ENCODE measurements at places on chromosomes 7 and 10.

GRCh38 chr10:78910886-78911285 is 157.9 kb upstream of the ZMIZ1 start:
- DNase-seq, result no peak

GRCh38 chr7:46201961-46202360 is 280.9 kb upstream of the IGFBP3 start:
- DNase-seq, result no peak

DNA sequence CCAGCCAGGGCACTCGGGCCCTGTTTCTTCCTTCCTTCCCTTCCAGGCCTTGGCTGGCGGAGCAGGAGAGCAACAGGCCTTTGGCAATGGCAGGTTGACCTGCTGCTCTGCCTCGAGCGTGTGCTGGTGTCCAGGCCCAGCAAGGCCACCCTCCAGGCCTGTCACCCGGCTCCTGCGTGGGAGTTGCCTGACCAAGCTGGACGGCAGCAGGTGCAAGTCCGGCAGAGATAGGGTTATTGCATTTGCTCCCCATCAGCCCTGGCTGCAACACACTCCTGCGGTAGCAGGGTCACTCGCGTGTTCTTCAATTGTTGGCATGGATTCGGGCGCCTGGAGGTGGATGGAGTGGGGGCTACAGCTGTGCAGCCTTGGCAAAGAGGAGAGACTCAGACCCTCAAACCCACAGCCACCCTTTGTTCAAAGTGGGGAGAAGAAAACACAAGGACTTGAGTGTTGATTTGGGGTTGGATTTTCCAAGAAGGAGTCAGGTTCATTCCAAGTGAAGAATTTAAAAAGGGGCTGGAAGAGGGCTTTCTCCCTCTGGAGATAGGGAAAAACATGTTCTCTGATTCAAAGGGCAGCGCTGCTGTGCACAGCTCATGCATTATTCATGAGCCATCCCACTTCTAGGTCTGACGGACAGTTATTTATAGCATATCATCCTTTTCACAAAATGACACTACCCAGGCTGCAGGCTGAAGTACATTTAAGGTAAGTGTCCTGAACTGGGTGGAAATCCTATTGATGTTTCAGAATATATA is 64.2 kb upstream of the PITRM1 start:
- DNase-seq, result no peak

DNA sequence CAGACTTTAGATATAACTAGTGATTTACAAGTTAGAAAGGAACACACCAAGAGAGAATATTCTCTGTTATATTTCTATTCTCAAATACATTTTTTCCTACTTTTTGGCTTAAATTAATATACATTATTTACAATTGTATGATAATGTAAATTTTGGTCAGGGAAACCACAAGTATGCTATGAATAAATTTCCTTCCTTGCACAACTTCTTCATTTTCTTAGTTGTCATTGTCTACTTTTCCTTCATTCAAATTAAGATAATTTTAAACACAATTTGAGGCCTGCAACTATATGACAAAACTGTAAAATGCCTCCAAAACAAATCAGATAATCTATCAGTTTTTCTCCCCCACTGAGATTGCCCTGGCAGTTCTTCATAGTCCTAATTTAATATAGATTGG is 131.3 kb downstream of the CDK14 start:
- DNase-seq, result no peak

GRCh38 chr10:6642876-6643275 is 62.8 kb upstream of the PRKCQ start:
- DNase-seq, result no peak

DNA sequence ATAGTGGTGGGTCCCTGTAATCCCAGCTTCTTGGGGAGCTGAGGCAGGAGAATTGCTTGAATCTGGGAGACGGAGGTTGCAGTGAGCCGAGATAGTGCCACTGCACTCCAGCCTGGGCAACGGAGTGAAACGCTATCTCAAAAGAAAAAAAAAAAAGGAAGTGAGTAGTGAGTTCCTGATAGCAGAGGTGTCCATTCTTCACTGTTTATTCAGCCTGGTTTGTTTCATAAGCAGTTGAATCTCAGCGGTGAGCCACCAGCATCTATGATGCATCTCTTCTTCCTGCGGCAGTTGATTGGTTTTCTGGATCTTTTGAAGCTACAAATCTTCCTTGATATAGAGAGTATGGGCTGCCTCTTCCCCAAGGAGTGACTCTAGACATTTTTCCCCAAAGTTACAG is 316.1 kb upstream of the MTPN start:
- no peak for DNase-seq

DNA sequence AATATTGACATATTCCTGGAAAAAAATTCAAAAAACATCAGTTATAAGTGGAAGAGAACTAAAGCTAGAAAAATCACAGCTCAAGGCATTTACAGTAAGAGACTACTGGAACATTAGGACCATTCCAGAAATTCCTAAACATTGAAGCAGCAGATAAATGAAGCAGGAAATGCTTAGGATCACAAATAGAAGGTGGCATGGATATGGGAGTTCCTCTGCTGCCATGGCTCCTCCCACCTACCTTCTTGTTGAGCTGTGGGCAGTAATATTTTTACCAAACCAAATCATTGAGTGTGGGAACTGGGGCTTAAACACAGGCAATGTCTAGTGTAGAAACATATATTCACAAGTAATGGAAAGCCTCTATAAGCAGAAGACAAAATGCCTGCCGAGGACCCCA is 292.8 kb downstream of the ANKRD7 start:
- no peak for DNase-seq

DNA sequence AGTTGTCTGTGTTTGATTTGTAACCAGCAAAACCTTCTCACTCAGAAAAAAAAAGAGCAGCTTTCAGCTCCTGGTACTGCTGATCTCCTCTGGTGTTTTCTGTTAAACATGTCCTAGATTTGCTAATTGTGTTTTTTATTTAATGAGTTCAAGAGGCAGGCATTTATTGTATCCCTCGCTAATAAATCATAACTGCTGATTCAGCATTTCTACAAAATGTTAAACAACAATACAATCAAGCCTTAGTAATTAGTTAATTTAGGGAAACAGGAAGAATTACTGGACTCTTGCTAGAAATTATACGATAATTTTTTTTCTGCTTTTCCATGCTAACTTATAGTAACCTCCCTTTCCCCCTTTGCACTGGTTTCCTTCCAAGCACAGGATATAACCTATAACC is 66.8 kb upstream of the NRP1 start:
- no peak for DNase-seq

DNA sequence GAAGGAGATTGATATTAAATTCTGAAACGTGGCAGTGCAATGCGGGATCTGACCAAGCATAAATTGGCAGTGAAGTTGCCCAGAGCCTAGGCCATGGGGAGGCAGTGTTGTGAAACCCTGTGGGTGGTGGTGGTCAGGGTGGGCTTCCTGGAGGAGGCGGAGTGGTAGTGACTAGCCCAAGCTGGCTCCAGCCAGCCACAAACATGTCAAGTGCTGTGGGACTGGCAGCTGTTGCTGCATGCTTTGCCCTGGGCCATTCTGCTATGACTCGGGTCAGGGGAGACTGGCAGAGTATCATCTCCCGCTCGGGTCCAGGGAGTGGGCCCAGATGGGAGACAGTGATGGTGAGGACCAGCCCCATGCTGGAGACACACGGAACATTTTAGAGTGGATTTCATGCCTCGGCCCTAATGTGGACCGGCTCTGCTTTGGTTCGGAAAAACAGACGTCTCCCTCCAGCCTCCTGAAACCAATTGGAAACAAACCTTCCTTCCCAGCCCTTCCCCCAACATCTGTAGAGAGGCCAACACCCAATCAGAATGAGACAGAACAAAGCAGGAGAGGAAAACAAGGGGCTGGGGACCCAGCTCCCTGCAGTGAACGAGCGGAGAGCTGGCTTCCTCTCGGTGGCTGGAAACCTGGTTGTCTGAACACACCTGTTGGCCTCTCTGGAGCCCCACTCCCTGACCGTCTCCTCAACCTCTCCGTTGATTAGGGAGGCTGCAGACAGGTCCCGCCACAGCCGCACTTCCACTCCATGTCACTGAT is 58.2 kb downstream of the TMEM270 start:
- no peak for DNase-seq

- no peak for DNase-seq
Measured at GRCh38 chr10:130748409-130749057, 563.0 kb downstream of the TCERG1L start.

GRCh38 chr10:15166325-15166724 is 2.2 kb downstream of the NMT2 start:
- no peak for DNase-seq

DNA sequence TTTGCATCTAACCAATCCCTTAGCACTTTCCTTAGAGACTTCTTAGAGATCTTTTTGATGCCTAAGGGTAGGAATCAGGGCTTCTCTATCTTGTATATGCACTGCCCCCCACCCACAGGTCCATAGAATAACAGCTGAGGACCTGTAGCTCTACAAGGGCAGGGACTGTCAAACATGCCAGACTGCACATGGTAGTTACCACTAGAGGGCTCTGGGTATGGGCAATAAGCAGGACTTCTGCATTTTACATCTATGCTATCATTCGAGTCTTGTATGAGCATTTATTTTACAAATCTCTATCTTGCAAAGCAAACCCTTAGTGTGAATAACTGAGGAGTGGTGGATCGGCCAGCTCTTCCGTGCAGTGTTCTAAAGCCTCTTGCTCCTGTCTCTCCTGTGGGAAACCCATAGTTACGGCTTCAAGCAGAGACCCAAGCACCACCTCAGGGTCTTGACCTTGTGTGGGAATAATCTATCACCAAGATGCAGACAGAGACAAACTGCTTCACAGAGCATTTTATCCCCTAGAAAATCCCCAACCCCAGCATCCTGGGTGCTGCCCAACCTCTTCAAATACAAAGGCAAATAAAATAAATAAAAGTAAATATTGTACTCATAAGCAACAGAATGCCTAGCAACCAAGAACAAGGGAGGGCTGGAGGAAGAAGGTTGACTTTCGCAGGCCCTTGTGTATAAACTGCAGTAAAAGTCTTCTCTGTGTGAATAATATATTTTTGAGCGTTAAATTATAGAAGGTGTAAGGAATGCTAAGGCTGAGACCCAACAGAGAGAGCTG is 219.3 kb downstream of the WDR11 start:
- DNase-seq, result no peak

DNA sequence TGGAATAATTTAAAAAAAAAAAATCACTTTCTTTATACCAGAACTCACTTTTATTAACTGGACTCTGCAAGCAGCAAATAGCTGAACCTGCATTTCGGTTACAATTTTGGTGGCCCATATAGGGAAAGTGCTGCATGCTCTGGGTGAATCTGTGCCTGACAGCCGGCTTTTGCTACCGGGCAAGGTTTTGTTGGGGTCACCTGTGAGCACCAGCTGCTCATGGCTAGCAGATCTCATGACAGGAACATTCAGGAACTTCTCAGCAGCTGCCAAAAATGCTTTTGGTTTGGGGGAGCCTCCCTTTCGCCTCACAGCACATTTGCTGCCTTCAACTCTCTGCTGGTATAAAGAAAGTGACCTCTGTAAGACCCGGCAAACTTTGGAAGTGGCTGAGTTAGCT is 13.2 kb upstream of the CREB3L2 start:
- no peak for DNase-seq

DNA sequence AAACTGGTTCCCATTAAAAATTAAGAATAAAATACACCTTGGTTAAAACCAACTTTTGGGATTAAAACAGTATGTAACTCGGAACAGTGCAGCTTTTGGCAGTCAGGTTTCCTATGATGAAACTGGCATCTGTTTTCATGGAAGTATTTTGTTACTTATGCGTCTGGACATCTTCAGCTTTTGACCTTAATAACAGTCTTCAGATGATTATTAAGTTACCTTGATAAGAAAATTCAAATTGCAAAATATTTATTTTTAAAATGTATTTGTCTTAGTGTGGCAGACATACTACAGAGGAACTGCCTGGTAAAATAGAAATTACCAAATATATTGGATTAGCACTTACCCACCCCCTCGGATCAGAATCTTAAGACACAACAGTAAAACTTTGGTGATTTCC is 100.0 kb downstream of the ITGB8 start:
- no peak for DNase-seq

DNA sequence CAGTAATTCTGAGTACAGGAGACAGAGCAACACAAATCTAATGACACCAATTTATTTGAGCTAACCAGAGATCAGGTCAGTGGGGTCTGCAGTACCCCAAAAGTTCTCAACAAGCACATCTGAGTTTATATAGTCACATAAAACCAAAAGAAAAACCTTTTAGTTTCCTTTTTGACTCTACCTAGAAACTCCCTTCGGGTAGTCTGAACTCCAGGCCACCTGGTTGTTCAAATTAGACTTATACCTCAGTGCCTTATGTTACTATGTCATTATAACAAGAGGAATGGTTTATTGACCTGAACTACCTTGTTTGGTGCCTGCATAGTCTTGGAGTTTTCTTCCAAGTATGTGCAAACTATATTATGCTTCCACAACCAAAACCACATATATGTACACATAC is 14.6 kb downstream of the ZCWPW1 start:
- no peak for DNase-seq

GRCh38 chr10:62380016-62380415 is 5.8 kb downstream of the ZNF365 start:
- DNase-seq, result no peak

GRCh38 chr10:95476469-95477174 is 84.5 kb downstream of the SORBS1 start:
- DNase-seq, result no peak

DNA sequence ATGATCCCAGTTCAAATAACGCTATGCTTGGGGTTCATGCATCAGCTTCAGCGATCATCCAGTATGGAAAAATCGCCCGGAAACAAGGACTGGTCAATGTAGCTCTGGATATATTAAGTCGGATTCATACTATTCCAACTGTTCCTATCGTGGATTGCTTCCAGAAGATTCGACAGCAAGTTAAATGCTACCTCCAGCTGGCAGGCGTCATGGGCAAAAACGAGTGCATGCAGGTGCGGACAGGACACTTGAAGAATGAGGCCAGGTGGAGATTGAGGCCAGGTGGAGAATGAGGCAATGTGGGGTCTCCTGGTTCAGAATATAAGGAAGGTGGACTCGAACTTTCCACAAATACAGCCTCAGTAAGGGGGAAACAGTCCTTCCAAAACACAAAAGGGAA is 105.8 kb downstream of the TRRAP start:
- no peak for DNase-seq

DNA sequence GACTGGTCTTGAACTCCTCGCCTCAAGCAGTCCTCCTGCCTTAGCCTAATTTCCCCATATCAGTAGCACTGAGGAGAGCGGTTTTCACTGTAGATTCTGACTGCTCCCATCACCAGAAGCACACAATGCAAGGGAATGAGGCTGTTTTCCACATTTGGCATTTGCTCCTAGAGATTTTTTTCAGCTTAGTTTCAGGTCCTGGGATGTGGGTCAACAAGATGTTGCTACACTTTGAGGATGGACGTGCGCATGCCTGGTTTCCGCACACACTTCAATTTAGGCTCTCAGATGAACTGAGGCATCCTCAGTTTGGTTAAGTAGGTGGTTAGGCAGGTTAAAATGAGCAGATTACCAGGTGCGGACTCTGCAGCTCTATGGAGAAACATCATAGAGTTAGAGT is 287.1 kb upstream of the LYZL1 start:
- DNase-seq, result no peak

- no peak for DNase-seq
Measured at GRCh38 chr7:95517870-95518269, 32.1 kb downstream of the ASB4 start.

GRCh38 chr7:51253157-51253556 is 63.5 kb downstream of the COBL start:
- no peak for DNase-seq

- DNase-seq, result no peak
Measured at GRCh38 chr7:114691605-114692004, 230.3 kb upstream of the MDFIC start.

Data from DMS79 treated with DMSO at 0.1 percent for 48 hours (cell line).